ENCODE measurements at places on chromosomes 6 and 20. TPM values are rescaled to one million over a fixed set of nuclear protein-coding genes. Genes with fewer than 3 reads are reported as not detected.

Gene SRMS
- total RNA-seq = not detected

DNA sequence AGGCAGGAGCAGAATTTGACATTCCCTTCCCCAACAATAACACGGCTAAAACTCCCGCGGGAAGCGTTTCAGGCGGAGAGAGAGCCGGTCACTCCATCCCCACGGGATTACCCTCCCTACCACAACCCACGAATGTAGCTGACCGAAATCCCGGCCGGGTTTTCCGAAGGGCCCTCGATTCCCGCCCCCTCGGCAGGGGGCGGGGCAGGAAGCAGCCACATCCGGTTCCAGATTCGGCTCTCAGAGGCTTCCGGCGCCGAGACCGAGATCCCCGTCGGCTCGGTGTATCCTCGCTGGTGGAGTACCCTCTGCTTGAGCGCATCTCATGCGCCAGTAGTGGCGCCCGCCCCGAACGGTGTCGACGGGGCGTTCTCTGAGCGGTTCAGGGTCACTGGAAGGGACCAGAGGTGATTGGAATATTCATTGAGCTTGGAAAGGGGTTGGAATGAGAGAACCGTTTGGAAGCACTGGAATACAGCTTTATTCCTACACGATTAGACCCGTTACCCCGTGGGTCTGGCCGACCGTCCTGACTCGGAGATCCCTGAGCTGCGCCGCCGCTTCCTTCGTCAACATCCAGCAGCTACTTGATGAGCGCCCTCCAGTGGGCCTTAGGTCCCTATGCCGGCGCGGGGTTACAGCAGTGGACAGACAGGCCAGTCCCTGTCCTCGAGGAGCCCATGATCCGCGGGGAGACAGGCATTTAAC, 649 bp upstream of the RGL2 start:
- DNase-seq = peak; percentile 97

DNA sequence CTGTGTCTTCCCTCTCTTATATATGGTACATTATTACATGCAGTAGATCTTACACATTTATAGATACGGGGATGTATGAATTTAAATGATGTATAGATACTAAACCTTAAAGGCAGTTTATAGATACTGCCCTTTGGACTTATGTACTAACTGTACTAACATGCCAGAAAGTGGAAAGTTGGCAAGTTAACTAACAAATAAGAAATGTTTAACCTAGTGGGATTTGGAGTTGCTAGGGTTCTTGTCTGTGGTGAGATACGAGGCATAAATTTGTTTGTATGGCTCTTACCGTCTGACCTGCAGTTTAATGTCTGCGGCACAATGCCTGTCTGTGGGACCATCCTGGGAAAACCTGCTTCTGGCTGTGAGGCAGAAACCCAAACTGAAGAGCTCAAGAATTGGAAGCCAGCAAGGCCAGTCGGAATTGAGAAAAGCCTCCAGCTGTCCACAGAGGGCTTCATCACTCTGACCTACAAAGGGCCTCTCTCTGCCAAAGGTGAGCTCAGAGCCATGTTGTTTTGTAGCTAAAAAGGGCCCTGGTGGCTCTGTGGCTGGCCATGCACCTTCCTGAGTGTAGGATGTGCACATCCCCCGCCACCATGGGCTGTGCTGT, 62.9 kb upstream of the SLC22A1 start:
- DNase-seq = no peak

GRCh38 chr20:59015812-59016711, 3.2 kb upstream of the TUBB1 start:
- no peak for DNase-seq

Gene ETV7
- total RNA-seq = 0.73 TPM
